ENCODE measurements at places on chromosomes 2 and 18.

- DNase-seq = no peak
Measured at GRCh38 chr2:237939251-237939650, 27.6 kb upstream of the UBE2F start.

GRCh38 chr2:132999421-132999820 is 329.4 kb upstream of the LYPD1 start:
- no peak for DNase-seq

- no peak for DNase-seq
Measured at GRCh38 chr2:134522496-134523455, 196.0 kb downstream of the TMEM163 start.

GRCh38 chr2:201661366-201661765 is 18.1 kb upstream of the TMEM237 start:
- no peak for DNase-seq

GRCh38 chr2:147389218-147389617 is 455.6 kb upstream of the ACVR2A start:
- DNase-seq = no peak

DNA sequence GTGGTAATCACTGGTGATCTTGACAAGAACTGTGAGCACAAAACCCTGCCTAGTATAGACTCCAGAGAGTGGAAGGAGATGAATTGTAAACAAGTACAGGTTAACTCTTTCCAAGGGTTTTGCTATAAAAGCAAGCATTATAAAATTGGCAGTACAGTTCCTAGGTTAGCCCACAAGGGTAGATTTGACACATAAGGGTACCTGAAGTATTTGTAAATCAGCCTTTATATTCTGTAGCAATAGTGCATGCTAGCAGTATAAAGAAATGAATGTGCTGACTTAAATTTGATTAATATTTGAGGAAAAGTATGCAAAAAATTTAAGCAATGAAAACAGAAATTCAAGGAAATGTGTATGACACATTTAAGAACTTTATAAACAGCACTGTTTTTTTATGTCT is 42.4 kb downstream of the SP3 start:
- no peak for DNase-seq

GRCh38 chr2:29329899-29330298 is 214.7 kb downstream of the CLIP4 start:
- DNase-seq = no peak

GRCh38 chr2:107062599-107063220 is 176.7 kb upstream of the ST6GAL2 start:
- DNase-seq = no peak

DNA sequence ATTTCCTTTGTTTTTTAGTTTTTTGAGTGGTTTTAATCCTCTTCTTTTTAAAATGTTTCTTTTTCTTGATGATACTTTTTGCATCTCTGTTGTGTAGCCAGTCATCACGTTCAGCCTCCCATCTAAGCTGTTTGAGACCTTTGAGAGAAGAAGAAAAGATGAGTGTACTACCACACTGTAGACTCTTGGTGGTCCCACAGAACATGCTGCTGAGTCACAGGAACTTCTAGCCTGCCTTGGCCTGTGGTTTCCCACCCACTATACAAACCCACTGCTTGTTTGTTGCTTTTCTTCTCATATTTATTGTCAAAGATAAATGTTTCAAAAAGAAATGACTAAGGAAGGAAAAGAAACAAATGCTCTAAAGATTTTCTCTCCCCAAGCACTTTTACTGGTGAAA is 5.5 kb downstream of the CEBPZOS start:
- no peak for DNase-seq

GRCh38 chr2:191656391-191656790 is 21.5 kb upstream of the NABP1 start:
- peak; percentile 94 for DNase-seq

DNA sequence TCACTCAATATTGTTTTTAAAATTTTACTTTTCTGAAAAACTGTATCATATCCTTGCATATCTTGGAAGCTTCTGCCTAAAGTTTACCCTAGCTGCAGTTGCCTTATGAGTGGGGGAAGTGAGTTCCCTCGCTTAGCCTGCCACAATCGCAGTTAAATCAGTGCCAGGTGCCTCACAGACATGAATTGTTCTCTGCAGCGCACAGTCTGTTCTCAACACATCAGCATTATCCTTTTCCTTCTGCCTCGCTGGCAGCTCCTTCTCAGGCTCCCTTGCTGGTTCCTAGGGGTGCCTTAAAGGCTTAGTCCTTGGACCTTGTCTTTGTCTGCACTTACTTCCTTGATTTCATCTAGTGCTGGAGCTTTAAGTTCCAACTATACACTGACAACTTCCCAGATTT is 132.8 kb downstream of the TTC27 start:
- DNase-seq = no peak

DNA sequence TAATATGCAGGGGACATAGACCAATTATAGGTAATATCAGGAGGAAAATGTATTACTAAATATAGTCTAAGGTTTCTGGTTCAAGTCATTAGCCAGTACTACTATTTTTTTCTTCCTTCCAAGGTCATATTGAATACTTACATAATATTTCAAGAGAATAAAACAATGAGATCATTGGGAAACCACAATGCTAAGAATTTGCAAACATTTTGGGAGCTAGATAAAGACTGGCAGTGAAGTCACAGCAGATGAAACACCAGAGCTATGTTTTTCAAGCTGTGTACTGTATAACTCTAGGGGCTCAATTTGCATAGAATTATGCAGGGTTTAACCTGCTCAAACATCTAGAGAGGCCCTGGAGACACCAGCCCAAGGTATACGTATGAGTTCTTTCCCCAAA is 80.5 kb upstream of the KCNH7 start:
- no peak for DNase-seq

DNA sequence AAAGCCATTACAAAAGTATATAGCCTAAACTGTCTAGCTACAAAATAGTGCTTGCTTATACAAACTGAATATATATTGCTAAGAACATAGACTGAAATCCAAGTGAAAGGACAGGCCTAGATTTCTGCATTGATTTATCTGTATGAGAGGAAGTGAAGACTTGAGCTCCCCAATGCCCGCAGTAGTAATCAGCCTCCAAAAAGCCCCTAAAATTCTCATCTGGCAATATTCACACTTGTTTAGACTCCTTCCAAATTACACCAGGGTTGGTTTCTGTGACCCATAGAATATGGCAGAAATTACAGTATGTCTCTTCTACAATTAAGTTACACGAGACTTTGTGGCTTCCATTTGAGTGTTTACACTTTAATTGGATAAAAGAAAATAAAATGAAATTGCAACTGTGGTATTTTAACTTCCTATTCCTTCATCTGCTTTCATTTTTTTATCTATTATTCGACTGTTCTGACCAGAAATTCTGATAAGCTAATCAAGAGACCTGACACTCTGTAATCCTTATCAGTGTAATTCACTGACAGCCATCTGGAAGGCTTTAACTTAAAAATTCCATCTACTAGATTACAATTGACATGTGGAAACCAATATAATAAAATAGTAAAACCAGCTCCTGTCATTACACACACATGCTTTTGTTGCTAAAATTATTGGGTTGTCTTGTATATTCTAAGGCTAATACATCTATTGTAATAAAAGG is 21.1 kb downstream of the ABCB11 start:
- no peak for DNase-seq

DNA sequence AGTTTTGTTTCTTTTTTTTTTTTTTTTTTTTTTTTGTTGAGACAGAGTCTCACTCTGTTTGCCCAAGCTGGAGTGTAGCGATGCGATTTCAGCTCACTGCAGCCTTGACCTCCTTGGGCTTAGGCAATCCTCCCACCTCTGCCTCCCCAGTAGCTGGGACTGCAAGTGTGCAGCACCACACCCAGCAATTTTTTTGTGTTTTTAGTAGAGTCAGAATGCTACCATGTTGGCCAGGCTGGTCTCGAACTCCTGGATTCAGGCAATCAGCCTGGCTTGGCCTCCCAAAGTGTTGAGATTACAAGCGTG is 8.2 kb downstream of the ITGA6 start:
- DNase-seq = no peak

DNA sequence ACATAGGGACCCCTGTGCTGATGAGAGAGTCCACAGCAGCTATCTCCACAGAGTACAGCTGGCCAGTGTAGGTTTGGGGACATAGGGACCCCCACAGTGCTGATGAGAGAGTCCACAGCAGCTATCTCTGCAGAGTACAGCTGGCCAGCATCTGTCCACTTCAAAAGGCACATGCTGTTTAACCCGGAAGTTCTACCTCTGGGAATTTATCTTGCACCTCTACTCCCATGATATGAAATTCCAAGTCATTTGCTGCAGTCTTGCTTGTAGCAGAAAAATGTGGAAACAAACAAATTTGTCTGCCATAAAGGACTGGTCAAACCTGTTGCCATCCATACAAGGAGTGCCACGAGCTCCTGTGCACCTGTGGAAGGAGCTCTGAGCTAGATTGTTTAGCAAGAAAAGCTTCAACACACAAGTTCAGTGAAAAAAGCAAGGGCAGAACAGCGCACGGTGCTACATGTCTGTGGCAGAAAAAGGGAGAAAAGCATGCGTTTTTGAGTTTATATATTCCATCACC is 33.1 kb downstream of the LRRFIP1 start:
- DNase-seq = no peak
